ENCODE measurements at places on chromosomes 12 and 14. TPM values are rescaled to one million over a fixed set of nuclear protein-coding genes. Genes with fewer than 3 reads are reported as not detected.
A peak's percentile ranks its signal among the peaks of the same experiment; 100 is the strongest.

DNA sequence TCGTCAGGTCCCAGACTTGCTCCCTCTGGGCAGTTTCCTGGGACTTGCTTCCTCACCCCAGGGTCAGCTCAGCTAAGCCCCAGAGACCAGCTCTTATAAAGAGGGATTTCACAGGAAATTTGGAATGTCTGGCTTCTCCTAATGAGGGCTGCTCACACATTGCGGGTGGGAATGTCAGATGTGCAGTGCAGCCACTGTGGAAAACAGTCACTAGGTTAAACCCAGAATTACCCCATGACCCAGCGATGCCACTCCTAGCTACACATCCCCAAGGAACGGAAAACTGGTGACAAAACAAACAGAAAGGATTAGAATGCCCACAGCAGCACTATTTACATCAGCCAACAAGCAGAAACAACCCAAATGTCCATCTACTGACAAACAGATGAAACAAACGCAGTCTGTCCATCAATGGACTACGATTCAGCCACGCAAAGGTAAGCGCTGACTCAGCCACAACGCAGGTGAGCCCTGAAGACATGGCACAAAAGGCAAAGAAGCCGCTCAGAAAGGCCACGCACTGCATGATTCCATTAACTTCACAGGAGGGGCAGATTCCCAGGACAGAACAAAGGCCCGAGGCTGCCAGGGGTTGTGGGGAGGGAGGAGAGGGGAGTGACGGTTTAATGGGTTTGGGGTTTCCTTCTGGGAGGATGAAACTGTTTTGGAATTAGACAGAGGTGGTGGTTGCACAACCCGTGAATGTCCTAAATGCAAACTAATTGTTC, 63.0 kb downstream of the NCOR2 start:
- no peak for DNase-seq

The TMEM19 gene
- total RNA-seq = 18.9 TPM

The GRIP1 gene
- total RNA-seq = not detected

The LALBA gene
- not detected for total RNA-seq

DNA sequence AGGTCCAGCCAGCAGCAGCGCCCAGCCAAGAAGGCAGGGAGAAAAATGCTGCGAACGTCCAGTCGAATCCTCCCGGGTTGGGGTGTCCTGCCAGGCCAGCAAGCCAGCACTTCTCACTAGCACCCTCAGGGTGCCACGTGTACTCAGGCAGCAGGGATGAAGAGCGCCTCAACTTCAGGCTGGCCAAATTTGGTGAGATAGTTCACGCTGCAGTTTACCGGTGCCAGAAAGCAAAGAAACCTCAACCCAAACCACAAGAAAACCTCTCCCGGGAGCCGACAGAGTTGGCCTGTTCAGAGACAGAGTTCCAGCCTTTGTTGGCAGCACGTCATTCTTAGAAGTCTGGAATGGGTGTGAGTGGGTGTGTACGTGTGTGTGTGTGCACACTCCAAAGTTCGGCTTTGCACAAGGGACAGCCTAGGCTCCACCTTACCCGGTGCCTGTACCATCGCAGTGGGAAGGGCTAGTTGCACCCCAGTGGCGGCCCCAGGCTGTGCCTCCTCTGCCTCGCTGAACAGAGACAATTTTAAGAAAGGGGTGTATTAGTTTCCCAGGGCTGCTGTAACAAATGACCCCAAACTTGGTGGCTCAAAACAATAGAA, 42.1 kb downstream of the ELK3 start:
- no peak for DNase-seq

- DNase-seq = no peak
Measured at GRCh38 chr14:51931308-51931707, 58.0 kb upstream of the RTRAF start.

The CLEC9A gene
- not detected for total RNA-seq

- no peak for DNase-seq
Measured at GRCh38 chr12:12446786-12447185, 89.9 kb downstream of the BORCS5 start.

The PIANP gene
- not detected for total RNA-seq

The L2HGDH gene
- total RNA-seq = 16.9 TPM

DNA sequence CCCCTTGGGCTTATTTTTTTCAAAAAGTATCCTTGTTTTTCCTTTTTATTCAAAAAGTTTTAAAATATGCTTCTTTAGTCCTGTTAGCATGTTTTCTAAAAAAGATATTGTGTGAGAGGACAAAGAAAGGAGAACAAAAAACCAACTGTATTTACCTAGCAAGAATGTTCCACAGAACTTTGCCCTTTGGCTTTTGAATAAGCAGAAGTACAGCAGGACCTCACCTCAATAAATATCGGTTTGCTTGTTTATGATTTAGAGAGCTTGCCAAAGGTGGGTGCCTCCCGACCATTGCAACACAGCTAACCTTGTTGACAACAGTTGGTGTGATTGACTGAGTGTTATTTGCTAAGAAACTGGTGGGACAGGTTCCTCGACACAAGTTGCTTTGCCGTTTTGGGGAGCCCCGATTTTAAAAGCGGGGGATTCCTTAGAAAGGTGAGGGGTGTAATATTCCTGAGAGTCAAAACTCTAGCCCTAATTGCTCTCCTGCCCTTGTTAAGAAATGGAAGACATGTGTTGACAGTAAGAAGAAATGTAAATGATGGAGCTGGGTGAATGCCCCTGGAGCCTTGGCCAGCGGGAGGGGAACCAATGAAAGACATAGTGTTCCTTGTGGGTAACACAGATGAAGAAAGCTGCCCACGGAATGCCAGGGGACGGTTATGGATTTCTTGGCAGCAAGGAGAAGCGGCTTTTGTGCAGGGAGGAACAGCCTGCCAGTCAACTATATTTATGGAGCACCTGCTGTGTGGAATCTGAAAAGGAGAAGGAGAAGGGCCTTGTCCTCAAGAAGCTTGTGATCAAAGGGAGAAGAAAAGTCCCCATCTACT, 13.7 kb downstream of the MYBPC1 start:
- no peak for DNase-seq

The HEATR5A gene
- total RNA-seq = 20.9 TPM

DNA sequence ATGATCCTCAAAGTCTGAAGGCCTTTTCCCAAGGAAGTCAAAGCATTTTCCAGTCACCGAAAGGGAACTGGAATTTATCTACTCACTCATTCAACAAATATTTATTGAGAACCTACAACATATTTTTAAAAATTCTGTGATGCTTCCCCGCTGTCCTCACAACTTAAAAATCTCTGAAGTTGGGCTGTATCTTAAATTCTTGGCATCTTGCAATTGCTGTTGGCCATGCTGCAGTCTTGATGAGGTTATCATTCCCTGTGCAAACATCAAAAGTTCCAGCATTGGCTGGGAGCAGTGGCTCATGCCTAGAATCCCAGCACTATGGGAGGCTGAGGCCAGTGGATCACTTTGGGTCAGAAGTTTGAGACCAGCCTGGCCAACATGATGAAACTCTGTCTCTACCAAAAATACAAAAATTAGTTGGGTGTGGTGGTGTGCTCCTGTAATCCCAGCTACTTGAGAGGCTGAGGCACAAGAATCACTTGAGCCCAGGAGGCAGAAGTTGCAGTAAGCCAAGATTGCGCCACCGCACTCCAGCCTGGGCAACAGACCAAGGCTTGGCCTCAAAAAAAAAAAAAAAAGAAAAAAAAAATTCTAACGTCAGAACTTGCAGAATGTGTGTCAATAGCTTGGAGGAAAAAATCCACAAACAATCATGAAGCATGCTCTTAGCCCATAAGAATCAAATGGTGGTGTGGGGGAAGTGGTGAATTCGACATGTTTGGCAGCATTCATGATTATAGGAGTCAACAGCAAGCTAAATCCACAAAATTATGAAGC, 34.9 kb downstream of the CCDC177 start:
- DNase-seq = no peak

The SLC6A13 gene
- total RNA-seq = 0.39 TPM

GRCh38 chr12:3043406-3043805, 33.8 kb upstream of the TSPAN9 start:
- no peak for DNase-seq

The KRT74 gene
- total RNA-seq = not detected

The ANKRD33 gene
- not detected for total RNA-seq

- peak; percentile 65 for DNase-seq
Measured at GRCh38 chr14:75050852-75051555, at the start of gene MLH3. Gene MLH3 (minus strand): TSS chr14:75051467. CDS start chr14:75049655, 1,812 bp downstream.

The ETV6 gene
- 14.1 TPM for total RNA-seq

DNA sequence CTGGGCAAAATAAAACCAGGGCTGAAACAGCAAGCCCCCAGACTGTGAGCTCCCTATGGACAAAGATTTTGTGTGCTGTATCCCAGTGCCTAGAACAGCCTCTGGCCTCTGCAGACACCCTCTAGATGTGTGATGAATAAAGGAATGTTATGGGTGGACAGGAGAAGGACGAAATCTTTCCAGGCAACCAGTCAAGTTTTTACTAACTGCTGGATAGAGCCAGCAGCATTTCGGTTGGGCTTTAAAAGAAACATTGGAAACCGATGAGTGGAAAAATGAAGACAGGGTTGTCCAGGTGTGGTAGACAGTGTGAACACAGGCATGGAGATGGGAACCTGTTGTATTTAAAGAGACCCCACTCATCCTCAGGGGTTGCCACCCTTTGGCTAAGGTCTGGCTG, 4.0 kb downstream of the CHGA start:
- no peak for DNase-seq

DNA sequence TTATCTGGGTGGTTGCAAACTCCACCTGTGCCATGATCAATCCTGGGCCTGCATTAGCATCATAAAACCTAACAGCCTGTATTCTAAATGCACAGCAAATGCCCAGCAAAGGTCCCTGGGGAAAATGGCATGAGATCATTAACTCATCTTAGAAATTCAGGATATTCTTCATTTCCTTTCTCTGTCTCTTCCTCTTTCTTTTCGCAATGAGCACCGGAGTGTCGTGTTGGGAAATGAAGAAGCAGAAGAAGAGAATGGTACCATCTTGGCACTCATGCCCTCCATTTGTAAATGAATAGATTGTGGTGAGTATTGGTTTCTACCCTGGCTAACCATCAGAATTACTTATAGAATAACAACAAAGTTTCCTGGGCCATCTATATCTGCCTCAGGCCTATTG, 193.6 kb downstream of the GALC start:
- DNase-seq = no peak

The FAM181A gene
- total RNA-seq = not detected

The STON2 gene
- 4.1 TPM for total RNA-seq
